Activated naive CD8-positive, alpha-beta T cell treated with anti-CD3 and anti-CD28 coated beads, Interleukin-2, amount 50 U/mL, for 24 hours (primary cell): ENCODE measurements at places on chromosomes 11 and 22.

DNA sequence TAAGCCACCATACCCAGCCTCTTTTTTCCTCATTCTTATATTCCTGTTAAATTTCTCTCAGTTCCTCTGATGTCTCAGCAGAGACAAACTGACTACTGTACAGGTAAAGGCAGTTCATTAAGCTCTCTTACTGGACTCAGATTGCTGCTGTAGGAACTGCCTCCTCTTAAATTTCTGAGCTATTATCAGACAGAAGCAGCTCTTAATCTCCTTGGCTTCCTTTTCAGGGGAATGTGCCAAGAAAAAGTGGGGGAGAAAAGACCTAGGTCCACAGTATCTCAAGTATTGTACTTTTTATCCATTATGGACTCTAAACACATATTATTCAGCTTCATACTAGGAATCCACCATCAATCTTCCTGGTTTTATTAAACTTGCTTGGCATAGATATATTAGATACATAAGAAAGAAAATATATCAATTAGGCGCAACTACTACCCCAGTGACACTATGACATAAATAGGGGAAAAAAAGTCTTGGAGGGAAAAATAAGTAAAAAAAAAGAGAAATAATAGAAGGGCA lies 26.1 kb downstream of the MRTFA start:
- no peak for DNase-seq

- no peak for DNase-seq
Observed at GRCh38 chr22:19716041-19716828, 1.9 kb downstream of the SEPTIN5 start.

GRCh38 chr11:106218106-106218505 lies 140.6 kb downstream of the AASDHPPT start:
- no peak for DNase-seq

DNA sequence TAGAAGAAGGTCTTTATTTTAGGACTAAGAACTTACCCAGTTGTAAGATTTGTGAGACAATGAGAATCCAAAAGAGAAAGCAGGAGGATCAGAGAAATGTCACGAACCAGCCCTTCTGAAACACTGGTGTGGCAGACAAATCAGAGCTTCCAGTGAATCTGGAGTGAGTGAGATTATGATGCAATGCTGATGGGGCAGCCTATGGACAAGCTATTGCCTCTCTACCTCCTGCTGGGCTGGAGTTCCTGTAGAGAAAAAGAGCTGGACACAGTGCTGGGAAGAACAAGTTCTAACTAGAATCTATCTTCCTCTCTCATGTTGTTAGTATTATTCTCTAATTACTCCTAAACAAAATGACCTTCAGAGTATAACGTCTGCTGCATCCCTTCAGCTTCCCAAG lies 12.0 kb upstream of the ANO3 start:
- no peak for DNase-seq

DNA sequence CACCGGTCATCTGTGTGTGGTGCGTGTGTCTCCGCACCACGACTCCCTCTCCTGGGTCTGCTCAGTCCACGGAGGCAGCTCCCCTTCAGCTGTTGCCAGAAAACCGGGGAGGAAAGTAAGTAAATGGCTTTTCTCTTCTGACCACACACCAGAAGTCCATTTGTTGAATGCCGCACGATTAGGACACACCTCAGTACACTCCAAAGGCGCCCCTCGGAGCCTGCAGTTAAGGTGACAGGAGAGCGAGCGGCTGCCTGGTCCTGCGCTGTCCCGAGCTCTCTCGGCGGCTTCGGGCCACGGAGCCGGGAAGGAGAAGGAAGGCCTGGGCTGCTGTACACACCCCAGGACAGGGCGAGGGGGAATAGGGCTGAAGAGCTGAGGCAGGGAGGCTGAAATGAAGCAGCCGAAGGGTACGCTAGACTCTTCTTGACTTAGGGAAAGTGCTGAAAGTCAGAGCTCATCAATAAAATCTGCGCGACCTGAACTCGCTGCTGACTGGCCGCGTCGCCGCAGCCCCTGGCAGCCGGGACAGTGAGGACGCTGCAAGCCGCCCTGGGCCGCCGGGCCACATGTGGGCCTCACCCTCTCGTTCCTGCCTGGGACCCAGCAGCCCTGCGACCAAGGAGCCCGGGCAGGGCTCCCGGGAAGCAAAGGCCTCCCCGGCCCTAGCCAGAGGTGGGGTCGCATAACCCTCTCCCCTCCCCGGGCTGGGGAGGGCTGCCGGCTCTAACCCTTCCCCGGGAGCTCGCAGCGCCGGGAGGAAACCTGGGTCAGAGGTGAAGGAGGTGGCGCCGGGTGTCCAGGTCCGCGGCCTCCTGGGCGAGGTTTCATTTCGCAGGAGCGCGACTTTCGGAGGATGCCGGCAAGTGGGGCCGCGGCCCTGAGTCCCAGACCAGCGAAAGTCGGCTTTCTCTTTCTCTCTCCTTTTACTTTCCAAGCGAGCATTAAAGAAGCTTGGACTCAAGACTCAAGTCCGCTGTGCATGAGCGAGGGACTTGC lies 1.6 kb upstream of the PAX6 start:
- no peak for DNase-seq

DNA sequence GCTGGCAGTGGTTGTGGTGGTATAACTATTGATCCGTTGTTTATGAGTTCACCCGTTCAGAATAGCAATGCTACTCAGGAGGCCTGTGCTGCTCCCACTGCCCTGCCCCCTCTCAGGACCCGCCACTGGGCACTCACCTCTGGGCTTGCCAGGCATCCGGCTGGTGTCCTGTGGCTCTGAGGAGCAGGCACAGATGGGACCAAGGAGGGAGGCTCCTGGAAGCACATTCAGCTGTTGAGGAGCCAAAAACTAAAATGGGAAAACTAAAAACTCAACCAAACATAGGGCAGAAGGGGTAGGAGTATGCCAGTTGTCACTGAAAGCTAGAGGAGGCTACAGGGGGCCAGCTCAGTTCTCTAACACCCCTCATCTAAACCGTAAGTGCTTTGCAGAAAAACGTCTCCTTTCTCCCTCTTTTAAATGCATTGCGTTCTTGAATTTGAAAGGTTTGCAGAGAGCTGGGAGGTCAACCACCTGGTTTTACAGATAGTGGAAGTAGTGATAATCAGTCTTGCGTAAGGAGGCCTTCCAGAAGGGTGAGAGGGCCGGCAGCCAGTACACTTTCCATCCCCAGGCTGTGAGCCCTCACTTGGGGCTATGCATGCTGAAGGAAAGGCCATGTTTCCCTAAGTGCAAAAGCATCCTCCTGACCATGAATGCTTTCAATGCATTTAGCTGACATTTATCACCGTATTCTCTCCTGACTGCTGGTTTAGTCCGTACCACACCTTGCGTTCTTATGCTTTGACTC lies 547.4 kb downstream of the NTM start:
- no peak for DNase-seq

DNA sequence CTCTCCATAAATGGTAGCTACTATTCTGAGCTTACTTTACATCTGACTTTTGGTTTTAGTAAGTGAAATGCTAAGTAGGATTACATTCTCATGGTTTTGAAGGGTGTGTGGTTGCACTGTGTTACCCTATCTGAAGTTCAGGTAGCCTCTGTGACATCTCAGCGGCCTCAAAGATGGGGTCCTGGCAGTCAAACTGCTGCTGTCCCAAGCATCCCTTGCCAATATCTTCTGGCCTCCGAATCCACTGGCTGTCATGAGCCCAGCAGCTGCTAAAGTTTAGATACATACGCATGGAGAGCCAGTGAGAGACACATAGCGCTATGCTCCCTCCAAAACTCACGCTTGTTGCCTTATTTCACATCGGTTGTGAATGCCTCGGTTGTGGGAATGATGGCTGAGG lies 34.9 kb downstream of the UBASH3B start:
- DNase-seq, result no peak

GRCh38 chr11:132062541-132062940 lies 692.1 kb downstream of the NTM start:
- no peak for DNase-seq

DNA sequence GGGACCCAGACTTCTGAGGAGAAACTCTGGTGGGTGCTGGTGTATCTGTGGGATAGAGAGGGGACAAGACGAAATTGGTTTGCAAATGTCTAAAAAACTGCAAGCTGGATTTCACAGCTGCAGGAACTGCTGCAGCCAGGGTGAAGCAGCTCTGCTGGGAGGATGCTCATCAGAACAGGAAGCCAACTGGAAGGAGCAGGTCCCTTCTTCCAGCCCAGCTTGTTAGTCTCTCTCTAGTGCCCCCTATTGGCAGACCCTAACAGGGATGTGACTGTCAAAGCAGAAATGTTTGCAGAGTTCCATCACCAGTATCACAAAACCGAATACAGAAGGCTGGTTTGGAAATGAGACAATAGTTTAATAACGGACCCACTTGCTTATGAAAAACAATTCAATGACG lies 74.8 kb upstream of the SLC22A12 start:
- no peak for DNase-seq

DNA sequence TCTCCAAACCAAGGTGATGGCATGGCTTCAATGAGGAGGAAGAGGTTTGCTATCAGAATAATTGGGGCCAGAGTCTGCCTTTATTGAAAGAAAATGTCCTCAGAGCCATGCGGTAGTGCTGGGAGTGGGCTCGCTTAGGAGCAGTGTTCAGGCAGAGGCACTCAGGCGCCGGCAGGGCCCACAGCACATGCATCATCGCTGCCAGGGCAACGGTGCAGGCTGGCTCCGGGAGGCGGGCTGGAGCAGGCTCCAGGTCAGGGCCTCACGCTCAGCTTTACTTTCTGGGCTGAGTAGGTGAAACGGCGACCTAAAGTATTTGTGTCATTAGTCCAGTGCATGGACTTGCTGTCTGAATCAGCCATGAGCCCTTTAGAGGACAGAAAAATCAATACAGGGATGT lies 169.9 kb upstream of the CCDC90B start:
- DNase-seq, result no peak

DNA sequence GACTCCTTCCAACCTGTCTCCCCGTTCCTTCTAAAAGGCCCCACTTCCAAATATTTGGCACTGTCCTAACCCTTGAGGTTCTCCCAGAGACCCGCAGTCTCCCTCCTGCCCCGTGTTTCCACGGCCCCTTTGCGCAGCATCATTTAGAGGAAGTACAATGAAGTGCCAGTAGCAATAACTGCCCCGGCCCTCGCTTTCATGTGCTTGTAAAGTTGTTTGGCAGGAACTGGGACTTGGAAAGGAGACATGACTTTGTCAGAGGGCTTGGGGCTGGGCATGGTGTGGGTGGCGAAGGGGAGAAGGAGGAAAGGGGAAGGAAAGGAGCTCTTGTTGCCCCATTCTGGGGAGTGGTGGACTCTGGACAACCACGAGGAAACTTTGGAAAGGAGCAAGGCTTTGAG lies 2.6 kb downstream of the CD44 start:
- DNase-seq, result no peak

DNA sequence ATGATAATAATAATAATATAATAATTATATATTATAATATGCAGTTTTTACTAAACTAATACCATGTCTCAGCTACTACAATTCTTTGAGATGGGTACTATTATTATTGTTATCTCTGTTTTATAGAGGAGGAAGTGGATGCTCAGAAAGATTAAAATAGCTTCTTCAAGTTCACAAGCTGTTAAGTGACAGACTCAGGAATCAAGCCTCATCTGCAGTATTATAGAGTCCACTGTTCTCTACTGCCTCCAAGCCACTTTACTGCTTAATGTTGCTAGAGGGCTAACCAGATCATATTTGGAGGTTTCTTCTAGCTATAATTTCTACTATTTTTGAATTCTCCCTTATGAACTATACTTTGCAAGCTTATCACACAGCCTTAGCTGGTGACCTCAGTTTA lies 62.7 kb downstream of the CSTPP1 start:
- DNase-seq, result no peak

DNA sequence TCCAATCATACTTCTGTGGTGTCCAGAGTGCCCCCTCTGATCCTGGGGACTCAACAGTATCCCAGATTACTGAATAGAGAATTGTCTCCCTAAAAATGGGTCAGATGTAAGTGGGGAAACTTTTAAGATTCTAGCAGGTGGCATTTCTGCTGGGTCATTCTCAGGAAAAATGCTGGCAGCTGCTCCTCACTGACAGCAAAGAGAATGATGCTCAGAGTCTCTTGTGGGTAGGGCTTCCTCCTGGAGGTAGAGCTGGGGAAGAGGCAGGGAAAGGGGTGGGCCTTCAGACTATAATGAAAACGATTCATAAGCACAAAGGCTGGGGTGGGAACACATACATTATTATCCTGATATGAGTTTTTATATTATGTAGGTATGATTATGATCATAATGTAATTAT lies 647.2 kb downstream of the NELL1 start:
- DNase-seq, result no peak

DNA sequence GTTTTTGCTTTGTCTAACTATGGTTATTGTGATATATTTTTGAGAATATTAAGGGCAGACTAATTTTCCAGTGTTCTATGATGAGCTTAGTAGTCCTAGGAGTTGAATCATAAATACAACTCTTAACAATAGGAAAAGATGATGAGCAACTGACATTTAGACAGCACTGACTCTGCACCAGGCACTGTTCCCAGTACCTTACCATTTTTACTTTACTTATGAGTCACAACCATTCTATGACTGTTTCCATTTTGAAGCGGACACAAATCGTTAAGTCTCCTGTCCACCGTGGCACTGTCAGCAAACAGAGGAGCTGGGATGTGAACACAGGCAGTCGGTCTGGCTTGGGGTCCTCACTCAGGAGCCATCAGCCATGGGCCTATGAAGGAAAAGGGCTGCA lies 3.4 kb upstream of the SCGB2A2 start:
- DNase-seq, result peak; percentile 12

- no peak for DNase-seq
Observed at GRCh38 chr11:28965819-28966218, 857.6 kb downstream of the METTL15 start.

GRCh38 chr22:50530877-50531545 lies 1.2 kb upstream of the TYMP start:
- DNase-seq, result peak; percentile 89

DNA sequence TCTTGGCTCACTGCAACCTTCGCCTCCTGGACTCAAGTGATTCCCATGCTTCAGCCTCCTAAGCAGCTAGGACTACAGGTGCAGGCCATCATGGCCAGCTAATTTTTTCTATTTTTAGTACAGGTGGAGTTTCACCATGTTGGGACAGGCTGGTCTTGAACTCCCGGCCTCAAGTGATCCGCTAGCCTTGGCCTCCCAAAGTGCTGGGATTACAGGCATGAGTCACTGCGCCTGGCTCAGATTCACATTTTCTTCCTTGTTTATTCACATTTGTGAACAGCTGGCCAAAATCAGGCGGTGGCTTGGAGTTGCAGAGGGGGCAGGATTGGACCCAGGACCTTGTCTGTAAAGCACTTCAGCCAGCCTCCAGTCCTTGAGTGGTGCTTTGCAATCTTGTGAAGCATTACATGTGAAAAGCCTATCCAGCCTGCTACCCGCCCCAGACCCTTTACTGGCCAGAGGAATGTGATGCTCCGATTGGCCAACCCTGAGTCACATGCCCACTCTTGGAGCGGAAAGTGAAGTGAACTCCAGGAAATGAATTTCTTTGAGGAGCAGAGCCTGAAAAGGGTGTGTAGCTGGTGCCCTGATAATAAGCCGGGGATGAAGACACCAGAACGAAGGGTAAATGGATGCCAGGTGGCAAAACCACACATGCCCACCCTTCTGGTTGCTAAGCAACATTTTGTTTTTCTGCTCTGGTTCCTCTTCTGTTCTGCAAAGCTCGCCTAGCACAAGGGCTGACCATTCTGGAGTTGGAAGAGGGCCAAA lies 62.6 kb upstream of the PTPRJ start:
- DNase-seq, result no peak
